Left lobe of liver (tissue), 2 donors: ENCODE measurements at places on chromosomes 2 and 18.

DNA sequence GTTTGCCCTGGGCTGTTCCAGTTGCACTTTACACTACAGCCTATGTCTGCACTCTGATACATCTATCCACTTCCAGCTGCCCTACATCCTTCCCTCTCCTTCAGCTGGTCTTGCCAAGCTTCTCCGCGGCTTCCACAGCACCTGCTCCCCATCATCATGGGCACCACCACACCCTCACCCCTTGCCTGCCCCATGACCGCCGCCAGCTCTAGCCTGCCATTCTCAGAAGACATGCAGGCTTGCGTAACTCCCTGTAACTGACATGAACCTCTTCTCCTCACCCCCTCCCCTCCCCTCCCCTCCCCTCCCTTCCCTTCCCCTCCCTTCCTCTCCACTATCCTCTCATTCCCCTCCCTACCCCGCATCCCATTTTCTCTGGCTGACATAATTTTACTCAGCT is 46.0 kb downstream of the PAX8 start:
- no peak for DNase-seq

- DNase-seq: no peak
These were observed 44.0 kb downstream of the ARHGEF33 start for GRCh38 chr2:38933653-38934052.

DNA sequence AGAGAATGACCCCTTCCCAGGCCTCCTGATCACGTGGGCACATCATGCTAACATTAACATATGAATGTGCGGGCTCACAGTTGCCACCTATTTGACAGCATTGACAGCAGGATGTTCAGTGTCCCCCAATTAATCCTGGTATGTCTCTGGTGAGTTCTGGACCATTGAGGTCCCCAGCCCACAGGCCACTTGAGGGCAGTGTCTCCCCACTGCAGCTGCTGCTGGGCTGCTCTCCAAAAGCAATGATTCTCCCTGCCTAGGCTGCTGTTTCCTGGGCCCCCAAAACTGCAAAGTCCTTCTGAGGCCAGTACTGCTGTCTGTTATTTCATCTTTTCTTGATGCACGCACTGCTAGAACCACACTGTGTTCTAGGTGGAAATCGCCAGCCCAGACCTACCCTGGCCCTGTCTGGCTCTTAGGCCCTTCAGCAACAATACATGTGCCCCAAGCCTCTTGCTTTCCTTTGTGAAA is 52.7 kb upstream of the MAPK4 start:
- DNase-seq: peak; percentile 60

- DNase-seq: no peak
These were observed 33.2 kb upstream of the YES1 start for GRCh38 chr18:845152-845819.
